ENCODE measurements at places on chromosomes 6 and 20. TPM values are rescaled to one million over a fixed set of nuclear protein-coding genes. Genes with fewer than 3 reads are reported as not detected.
A peak's percentile ranks its signal among the peaks of the same experiment; 100 is the strongest.

GRCh38 chr6:3368685-3369084, 88.2 kb downstream of the SLC22A23 start:
- no peak for DNase-seq

Gene CLVS2
- under 0.01 TPM for polyA plus RNA-seq

DNA sequence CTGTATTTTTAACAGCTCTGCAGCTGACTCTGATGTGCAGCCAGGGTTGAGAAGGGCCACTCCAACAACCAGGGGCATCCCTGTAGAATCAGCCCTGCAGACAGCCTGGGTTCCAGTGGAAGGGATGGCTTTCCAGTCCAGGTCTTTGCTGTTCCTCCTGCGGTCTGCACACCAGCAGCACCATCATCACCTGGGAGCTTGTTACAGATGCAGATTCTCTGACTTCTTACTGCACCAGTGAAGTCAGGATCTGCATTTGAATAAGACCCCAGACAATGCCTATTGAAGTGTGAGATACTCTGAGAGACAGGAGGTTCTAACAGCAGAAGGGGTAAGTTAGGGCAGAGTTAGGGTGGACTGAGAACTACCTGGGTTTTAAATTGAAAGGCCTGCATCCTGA, 151.3 kb downstream of the F13A1 start:
- DNase-seq: no peak

Gene WFDC11
- not detected for polyA plus RNA-seq

GRCh38 chr20:59318201-59318790, 17.9 kb downstream of the EDN3 start:
- no peak for DNase-seq

Gene RHAG
- polyA plus RNA-seq: not detected

- DNase-seq: no peak
Observed at GRCh38 chr6:10399451-10399850, 15.4 kb downstream of the TFAP2A start.

DNA sequence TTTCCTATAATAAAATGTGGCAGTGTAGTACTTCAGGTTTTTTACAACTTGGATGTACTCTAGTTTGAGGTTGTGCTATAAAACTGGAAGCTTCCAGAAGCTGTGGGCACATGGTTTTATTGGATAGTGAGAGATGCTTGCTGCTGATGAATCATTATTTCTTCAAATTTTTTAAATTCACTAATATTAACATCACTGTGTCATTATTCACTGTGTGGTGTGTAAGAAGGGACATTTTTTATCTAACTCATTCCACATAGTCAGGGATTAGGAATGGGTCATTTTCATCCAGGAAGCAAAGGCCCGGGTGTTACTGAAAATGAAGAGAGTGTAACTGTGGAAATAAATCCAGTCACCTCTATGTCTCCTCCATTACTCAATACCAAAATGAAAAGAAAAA, 421.0 kb downstream of the TENT5A start:
- DNase-seq: peak; percentile 89

GRCh38 chr6:36444470-36444869, 1.7 kb downstream of the KCTD20 start:
- no peak for DNase-seq

DNA sequence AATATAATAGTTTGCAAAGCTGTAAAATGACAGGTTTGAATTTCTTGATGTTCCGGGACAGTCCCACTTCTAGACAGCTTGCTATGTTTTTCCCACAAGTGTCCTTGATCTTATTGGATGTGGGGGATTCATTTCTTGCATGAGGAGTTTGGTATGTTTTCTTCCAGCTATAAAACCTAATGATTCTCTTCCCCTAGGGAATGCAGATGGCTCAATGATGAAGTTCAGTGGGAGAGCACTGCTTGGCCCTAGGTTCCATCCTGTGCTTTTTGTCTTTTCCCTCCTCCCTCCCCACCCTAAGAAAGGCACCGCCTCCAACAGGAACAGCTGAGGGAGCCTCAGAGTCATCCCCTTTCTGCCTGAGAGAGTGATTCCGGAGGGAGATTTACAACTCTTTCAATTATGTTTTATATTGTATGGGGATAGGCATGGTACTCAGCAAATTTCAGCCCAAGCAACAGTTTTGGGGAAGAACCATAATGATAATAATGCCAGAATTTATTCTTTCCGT, 149.2 kb downstream of the PHACTR1 start:
- no peak for DNase-seq

GRCh38 chr6:113301651-113302050, 555.5 kb upstream of the MARCKS start:
- no peak for DNase-seq

Gene STMN3
- 12.7 TPM for polyA plus RNA-seq

DNA sequence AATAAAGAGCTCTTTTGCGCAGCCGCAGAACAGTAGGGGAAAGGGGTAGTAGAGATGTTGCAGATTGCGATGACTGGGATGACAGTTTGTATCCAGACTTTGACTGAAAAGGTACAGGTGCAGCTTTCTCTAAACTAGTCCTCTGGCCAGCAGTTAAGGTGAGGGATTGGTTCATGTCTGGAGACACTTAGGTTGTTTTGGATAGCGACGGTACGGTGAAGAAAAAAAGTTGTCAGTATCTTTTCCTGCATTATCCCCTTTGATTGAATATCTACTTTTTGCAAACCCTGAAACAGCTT, 537 bp downstream of the PRR3 start:
- DNase-seq: no peak

Gene HLA-DOA
- polyA plus RNA-seq: not detected

DNA sequence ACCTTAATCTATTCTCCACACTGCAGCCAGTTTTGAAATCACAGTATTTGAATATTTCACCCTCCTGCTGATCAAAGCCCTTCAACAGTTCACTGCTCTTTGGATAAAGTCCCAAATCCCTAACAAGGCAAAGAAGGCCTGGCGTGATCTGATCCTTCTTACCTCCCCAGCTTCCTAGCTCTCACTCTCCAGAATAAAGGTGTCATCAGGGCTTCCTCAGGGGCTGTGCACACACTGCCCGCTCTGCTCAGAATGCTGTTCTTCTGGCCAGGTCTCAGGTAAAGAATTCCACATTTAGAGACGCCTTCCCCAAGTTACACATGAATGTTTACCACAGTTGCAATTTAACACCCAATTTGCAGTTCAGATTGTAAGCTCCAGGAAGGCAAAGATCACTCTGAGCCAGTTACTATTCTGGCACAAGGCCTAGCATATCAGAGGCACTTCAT, 58.9 kb upstream of the MCM9 start:
- DNase-seq: no peak

DNA sequence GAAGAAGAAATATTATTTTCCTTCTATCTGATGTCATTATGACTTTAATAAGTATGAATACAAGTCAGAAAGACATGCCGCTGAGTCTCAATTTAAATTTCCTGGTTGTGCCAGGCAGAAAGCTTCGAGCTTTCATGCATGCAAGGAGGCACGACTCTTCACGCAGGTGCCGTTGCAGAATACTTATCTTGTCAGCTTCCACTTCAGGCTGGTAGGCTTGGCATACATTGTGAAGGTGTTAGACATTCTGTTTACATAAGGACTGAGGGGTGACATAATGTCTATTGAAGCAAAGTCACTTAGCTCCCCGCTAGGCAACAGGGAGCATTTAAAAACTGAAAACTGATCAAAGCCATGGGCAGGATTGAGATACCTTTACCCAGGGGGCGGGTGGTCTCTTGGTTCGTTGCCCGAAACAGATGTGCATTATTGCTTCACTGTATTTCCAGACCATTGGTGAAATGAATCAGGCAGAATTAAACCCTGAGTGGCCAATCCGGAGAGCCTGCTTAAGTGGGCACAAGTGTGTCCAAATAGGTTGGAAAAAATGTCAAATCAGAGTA, 16.4 kb downstream of the BMP6 start:
- no peak for DNase-seq

Gene SLC4A11
- 0.94 TPM for polyA plus RNA-seq

DNA sequence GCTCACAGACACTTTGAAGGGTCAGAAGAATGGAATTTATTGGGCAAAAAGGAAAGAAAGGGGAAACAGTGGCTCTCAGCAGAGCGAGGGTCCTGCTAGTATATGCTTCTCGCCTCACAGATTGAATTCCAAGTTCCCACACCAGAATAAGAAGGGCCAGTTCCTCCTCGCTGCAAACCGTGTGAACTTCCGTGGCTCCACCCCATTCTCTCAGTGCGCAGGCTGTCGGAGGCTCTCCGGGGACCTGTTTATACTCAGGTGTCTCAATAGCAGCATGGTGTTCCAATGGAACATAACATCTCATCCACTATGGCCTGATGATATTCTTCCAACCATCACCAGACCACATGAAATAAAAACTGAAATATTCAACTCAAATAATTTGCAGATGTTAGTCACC, 4.6 kb downstream of the SAMD3 start:
- no peak for DNase-seq

GRCh38 chr6:166309977-166310376, 1.8 kb upstream of the PRR18 start:
- no peak for DNase-seq

- DNase-seq: no peak
Observed at GRCh38 chr6:5656226-5656625, 350.5 kb downstream of the NRN1 start.

DNA sequence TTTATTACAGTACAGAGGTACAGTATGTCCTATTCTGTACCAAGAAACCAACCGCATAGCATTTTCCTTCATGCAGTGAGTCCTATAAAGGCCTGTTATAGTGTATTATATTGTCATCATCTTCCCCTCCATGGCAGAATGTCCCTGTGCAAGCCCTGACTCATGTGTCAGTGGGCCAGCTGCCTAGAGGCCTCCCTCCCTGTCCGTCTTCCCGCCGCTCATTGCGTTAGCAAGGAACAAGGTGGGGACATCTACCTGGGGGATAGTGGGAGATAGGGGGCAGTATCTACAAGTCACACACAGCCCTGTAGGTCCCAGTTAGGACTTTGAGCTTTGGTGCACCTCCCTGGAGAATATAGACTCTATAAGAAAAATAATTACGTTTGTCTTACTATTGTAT, 27.1 kb downstream of the ARFGEF2 start:
- no peak for DNase-seq

Gene AVP
- not detected for polyA plus RNA-seq

- no peak for DNase-seq
Observed at GRCh38 chr20:35643045-35643444, 21.7 kb downstream of the CPNE1 start.

DNA sequence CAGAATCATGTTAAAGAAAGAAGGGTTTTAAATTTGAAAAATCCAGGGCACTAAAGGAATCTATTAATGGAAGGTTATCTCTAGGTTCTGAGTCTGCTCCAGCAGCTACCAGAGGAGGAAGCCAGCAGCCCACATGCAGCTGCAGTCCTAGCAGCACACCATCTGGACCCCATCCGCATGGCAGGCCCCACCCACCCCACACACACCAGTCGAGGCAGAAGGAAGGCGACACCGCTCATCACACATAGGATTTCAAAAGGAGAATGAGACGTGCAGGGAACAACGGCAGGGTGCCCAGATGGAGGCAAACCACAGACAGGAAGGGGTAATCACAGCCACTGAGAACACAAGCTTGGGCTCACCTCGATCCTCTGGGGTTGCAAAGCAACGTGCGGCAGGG, 78.9 kb downstream of the GINS1 start:
- no peak for DNase-seq

DNA sequence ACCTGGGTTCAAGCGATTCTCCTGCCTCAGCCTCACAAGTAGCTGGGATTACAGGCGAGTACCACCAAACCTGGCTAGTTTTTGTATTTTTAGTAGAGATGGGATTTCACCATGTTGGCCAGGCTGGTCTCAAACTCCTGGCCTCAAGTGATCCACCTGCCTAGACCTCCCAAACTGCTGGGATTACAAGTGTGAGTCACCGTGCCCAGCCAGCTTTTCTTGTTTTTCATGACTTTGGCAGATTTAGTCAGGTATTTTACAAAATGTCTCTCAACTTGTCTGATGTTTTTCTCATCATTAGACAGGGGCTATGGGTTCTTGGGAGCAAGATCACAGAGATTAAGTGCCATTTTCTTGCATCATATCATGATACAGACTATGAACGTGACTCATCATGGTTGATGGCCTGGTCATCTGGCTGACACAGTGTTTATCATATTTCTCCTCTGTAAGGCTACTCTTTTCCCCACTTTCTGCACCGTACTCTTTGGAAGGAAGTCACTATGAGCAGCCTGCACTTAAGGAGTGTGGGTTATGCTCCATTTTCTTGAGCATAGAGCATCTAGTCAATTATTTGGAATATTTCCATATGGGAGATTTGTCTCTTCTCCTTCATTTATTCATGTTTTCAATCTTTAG, 67.8 kb downstream of the RNF182 start:
- DNase-seq: no peak

GRCh38 chr6:135191508-135192255, 10.6 kb downstream of the MYB start:
- DNase-seq: no peak
